ENCODE measurements at places on chromosomes 1 and 21. TPM values are rescaled to one million over a fixed set of nuclear protein-coding genes. Genes with fewer than 3 reads are reported as not detected.

Gene CFHR3
- not detected for total RNA-seq

Gene CASZ1
- total RNA-seq: 9.4 TPM

Gene FABP3
- 34.3 TPM for total RNA-seq

Gene IL23R
- total RNA-seq: 2.2 TPM

Gene CHAF1B
- 6.2 TPM for total RNA-seq

Gene SHE
- 57.9 TPM for total RNA-seq

Gene KPRP
- total RNA-seq: not detected

Gene IL19
- not detected for total RNA-seq

Gene CHD1L
- 43.9 TPM for total RNA-seq

Gene UBE4B
- 62.0 TPM for total RNA-seq

Gene ZMYND12
- total RNA-seq: 40.7 TPM

Gene ETS2
- total RNA-seq: 19.8 TPM

Gene IGSF5
- 0.62 TPM for total RNA-seq

Gene WNT4
- total RNA-seq: 0.74 TPM

Gene SFPQ
- total RNA-seq: 436 TPM

Gene MATN1
- 0.55 TPM for total RNA-seq

Gene INAVA
- 5.8 TPM for total RNA-seq

Gene CFHR1
- not detected for total RNA-seq

Gene SYT6
- 0.43 TPM for total RNA-seq

Gene ZNF124
- 12.9 TPM for total RNA-seq

Gene SAMSN1
- total RNA-seq: 0.71 TPM

Gene RHBG
- total RNA-seq: 2.0 TPM

Gene CBS
- total RNA-seq: 37.2 TPM

Gene CD84
- 6.4 TPM for total RNA-seq

Gene SLC30A2
- total RNA-seq: 0.87 TPM

Gene NBPF4
- total RNA-seq: 6.9 TPM

Gene CELA3A
- total RNA-seq: not detected

Gene CD48
- total RNA-seq: 0.63 TPM

Gene KANK4
- 2.9 TPM for total RNA-seq
